ENCODE measurements at places on chromosomes 3 and 15.
A peak's percentile ranks its signal among the peaks of the same experiment; 100 is the strongest.

DNA sequence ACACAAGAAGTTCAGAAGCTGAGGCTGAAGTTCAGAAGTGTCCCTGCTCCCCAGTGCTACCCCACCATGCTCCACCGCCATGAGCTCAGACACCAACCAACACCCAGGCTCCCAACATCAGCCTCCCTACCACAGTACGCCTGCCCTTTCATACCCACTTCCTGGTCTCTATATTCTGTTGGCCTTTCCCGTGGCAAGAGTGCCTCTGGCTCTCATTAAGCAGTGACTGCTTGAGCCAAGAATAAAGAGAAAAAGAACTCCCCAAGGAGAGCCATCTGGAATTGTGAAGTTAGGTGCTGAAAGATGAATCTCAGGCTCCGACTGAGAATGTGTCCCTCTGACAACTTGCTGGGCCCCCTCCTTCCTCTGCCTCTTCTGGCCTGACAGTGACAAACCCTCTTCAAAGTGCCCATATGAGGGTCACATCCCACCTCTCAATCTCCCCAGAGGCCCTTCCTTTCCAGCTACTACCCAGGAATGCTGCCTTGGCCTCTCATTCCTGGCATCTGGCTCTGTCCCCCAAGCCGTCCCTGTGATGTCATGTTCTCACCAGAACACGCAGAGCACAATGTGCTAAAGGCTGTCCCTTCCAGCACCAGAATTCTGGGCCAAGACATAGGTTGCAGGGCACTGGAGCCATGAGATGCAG, 306.8 kb downstream of the NTRK3 start:
- no peak for DNase-seq

DNA sequence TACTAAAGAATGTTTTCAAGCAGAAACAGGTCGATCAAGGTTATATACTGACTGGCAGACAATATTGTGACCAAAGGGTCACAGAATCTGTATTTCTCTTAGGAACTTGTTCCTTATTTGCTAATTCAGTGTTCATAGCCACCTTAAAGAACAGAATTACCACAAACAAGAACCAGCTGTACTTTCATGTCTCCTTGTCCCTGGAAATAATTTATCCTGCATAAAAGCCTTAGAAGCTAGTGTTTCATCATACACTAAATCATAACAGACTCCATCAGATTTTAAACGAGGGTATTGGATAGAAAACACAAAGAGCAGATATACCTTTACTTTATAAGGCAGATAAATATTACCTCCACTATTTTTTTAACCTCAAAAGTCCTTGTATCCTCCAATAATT, 6.4 kb downstream of the DNAJC19 start:
- DNase-seq: no peak

DNA sequence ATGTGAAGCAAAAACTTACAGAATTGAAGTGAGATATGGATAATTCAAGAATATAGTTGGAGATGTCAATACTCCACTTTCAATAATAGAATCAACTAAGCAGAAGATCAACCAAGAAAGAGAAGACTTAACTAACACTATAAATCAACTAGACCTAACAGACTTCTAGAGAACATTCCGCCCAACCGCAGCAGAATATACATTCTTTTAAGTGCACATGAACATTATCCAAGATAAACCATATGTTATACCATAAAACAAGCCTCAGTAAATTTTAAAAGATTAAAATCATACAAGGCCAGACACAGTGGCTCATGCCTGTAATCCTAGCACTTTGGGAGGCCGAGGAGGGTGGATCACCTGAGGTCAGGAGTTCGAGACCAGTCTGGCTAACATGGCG, 5.5 kb upstream of the TEX55 start:
- no peak for DNase-seq

GRCh38 chr3:25293736-25294135, 134.3 kb upstream of the RARB start:
- DNase-seq: peak; percentile 3

GRCh38 chr15:85639752-85640381, 154.9 kb downstream of the KLHL25 start:
- DNase-seq: no peak

DNA sequence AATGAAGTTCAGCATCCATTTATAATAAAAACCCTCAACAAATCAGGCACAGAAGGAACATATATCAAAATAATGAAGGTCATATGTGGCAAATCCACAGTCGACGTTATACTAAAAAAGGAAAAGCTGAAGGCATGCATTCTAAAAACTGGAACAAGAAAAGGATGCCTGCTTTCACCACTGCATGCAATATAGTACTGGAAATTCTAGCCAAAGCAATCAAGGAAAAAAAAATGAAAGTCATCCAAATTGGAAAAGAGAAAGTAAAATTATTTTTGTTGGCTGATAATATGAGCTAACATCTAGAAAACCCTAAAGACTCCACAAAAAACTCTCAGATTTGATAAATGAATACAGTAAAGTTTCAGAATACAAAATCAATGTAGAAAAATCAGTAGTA, 1123.2 kb downstream of the TBL1XR1 start:
- DNase-seq: no peak

DNA sequence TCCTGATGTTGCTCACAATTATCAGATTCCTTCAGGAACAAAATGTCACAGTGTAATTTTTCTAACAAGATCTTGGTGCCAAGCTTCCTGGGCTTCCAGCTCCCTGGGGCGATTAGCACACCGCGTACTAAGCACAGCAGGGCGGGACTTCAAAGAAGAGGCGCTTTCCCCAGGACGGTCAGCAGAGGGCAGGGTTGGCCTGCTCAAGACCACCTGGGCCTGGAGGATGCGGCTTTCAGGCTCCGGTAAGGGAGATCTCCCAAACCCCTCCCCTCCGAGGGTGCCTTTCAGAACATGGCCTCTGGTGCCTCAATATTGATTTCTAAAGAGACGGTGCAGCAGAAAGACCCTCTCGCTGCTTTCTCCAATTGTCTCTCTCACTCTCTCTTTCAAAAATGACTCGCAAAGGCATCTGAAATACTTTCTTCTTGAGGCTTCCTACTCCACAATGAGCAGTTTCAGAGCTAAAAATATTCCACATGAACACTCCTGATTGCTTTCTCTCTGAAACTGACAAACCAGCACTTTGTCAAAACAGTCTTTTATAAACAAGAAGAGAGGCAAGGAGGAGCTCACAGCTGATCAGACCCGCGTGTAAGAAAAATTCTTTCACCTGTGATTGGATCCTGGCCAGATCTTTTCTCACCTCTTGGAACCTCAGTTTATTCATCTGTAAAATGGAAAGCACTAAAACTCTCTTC, 154.0 kb downstream of the ADAMTS9 start:
- DNase-seq: peak; percentile 84

- DNase-seq: no peak
Observed at GRCh38 chr3:32500880-32501782, 1.5 kb downstream of the CMTM6 start.

GRCh38 chr3:31952205-31952604, 28.9 kb downstream of the OSBPL10 start:
- no peak for DNase-seq

DNA sequence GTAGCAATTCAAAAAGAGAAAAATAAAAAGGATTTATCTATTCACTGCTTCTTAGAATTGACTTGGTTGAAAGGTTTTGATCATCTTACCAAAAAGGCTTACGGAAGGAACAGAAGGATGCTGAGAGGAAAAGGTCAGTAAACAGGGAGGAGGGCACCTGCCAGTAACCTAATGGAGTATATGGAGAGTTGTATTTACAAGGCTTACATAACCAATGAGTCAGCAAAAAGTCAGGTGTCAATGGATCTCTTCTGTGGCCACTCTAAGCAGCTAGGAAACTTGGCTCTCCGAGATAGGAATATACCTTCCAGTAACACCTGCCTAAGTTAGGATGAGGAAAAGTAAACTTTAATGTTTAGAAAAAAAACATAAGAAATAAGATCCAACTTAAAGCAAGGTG, 80.5 kb upstream of the PLXND1 start:
- peak; percentile 64 for DNase-seq

DNA sequence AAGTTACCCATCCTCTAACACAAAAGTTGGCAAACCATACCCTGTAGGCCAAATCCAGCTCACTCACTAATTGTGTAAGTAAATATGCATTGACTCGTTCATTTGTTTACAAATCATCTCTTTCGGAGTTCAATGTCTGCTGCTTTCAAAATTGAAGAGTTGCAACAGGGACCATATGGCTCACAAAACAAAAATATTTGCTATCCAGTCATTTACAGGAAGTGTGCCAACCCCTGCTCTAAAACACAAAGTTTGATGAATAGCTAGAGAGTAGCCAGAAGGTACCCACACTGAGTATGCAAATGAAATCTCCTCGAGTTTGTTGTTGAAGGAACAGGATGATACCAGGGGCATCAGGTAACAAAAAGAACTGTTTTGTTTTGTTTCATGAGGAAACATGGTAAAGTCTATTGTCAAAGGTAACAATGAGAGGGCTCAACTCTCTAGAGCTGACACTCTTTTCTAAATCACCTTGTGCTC, 236.2 kb upstream of the THBS1 start:
- peak; percentile 83 for DNase-seq

GRCh38 chr3:50588759-50589433, 19.6 kb downstream of the HEMK1 start:
- no peak for DNase-seq

DNA sequence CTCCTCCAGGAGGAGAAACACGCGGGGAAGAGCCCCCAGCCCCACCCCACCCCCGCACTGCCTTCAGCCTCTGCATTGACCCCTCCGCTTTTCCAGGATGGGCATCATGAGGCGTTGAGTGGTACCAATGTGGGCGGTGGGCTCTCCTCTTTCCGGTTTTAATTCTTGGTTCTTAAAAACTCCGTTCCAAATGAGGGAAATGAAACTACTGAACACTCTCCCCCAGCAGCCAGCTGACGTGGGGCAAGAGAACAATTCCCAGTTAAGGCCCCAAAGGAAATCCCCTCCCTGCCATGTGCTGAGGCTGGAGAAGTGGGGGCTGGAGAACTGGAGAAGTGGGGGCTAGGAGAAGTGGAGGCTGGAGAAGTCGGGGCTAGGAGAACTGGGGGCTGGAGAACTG, 5.3 kb upstream of the NRROS start:
- DNase-seq: no peak

GRCh38 chr3:30637310-30638219, 31.2 kb downstream of the TGFBR2 start:
- DNase-seq: no peak

DNA sequence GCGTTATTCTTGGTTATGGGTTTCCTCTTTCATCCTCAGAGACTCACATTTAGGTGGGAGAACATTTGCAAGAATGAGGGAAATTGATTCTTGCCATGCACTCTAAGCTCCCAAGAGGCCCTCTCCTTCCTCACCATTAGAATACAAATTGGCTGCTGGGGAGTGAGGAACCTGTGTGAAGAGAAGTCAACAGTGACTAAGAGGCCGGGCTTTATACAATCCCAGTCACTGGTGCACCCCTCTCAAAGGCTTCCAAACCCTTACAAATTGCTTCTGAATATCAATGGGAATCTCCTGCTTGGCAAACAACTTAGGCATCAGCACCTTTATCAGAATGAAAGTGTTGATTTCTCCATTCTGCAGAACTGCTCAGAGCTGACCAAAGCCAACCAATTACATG, 16.5 kb upstream of the RGMA start:
- peak; percentile 23 for DNase-seq

GRCh38 chr15:99423186-99424130, 142.3 kb upstream of the MEF2A start:
- DNase-seq: no peak

DNA sequence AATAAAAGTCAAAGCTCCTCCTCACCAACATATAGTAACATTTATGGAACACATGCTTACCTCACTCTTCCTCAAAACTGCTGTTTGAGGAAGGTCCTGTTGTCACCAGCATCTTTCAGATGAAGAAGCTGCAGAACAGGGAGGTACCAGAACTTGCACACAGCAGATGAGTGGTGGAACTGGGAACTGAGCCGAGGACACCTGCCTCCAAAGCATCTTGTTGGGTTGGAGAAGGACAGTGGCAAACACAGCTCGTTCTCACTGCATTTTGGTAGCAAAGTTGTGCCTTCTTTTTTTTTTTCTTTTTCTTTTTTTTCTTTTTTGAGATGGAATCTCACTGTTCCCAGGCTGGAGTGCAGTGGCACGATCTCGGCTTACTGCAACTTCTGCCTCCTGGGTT, 76.0 kb downstream of the CEMIP start:
- no peak for DNase-seq

DNA sequence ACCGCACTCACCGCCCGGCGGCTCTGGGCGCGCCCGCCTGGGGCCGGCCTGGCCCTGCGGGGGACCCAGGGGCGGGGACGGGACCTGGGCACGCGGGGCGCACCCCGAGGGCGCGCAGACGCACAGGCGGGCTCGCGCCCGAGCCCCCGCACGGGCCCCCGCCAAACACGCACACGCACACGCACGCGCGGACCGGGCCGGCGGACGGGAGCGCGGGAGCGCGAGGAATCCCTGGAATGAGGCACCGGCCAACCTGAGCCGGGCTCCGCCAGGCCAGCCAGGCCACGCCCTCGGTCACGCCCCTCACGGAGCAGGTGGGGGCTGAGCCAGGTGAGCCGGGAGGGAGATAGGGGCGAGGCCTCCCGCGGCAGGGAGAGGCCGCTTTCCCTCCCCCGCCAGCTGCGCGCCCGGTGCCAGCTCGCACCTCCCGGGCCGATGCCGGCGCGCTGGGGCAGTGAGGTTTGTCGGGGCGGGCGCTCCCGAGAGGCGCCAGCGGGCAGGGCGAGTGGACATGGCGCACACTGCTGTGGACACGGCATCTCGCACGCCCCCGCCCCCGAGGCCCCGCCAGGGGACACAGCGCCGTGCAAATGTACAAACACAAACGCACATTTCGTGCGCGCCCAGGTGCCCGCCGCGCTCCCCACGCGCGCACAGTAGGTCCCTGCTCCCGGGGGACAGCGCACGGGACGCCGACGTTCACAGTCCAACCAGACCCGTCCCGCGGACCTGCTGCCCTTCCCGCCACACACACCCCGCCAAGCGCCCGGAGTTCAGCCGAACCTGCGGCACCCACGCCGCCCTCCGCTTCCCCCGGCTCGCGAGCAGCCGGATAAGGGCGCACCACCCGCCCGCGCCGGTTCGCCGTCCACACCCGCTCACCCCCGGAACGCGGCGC, 75.9 kb upstream of the VGLL4 start:
- DNase-seq: peak; percentile 78

DNA sequence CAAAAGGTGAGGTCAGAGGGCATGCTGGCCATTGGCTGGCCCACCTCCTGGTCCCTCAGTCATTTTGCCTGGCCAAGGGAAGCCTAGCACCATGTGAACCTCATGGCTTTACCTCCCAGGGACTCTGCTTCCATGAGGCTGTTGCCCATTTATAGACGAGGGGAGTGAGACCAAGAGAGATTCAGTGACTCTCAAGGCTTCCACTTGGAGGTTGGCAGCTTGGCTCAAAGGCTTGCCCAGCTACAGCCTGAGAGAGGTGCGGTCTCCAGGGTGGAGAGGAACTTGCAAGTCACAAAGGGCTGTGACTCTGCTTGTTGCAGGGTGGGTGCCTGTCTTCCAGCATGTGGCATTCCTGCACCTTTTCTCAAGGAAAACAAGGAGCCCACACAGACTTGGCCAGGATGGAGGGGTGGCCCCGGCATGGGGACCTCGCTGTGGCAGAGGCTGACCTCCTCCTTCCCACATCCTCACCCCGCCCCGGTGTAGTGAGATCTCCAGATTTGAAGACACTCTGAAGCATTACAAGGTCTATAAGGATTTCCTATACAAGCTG, 24.5 kb downstream of the CFAP100 start:
- DNase-seq: no peak
